ENCODE measurements at places on chromosomes 7 and 10. TPM values are rescaled to one million over a fixed set of nuclear protein-coding genes. Genes with fewer than 3 reads are reported as not detected.

DNA sequence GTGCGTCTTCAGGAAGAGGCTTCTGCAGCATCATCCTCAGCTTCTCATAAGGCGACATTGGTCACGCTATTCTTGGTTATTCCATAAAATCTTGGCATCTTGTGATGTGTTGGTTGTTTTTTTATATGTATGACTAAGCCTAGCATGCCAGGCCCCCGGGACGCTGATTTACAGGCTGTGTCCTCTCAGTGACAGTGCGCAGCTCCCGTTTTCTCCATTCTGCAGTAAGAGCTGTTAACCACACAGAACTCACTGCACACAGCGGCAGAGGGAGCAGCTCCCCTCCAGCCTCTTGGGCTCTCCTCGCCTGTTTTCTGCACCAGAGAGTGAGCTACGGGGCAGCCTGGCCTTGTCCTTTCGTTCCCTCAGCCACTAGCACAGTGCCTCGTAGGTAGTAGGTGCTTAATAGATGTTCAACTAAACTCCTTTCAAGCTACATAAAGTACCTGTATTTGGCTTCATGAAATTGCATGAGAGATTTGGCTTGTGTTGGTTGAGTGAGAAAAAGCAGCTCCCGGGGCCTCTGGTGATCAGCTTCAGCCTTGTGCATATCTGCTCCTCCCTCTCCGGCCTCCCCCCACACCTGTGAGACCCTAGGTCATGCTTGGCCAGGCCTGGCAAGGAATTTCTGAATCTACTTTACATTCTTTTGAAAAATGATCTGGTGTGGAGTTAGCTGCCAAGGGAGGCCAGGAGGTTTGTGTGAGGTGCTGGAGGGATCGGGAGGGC is 116.2 kb downstream of the WDR37 start:
- DNase-seq: no peak

- no peak for DNase-seq
Observed at GRCh38 chr10:48818861-48819520, 120.6 kb downstream of the LRRC18 start.

DNA sequence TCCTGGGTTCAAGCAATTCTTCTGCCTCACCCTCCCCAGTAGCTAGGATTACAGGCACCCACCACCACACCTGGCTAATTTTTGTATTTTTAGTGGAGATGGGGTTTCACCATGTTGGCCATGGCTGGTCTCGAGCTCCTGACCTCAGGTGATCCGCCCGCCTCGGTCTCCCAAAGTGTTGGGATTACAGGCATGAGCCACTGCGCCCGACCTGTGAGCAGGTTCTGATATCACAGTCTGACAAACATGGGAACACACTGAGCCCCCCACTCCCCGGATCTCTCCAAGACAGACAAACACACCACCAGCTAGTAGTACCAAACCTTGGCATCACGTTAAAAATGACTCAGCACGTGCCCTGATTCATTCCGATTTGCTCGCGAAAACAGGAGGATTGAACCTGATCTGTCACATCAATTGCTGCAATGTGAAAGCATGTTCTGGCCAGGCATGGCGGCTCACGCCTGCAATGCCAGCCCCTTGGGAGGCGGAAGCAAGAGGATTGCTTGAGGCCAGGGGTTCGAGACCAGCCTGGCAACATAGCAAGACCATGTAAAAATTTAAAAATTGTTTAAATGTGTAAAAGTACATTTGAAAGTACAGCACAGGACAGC is 106.5 kb downstream of the SMURF1 start:
- no peak for DNase-seq

DNA sequence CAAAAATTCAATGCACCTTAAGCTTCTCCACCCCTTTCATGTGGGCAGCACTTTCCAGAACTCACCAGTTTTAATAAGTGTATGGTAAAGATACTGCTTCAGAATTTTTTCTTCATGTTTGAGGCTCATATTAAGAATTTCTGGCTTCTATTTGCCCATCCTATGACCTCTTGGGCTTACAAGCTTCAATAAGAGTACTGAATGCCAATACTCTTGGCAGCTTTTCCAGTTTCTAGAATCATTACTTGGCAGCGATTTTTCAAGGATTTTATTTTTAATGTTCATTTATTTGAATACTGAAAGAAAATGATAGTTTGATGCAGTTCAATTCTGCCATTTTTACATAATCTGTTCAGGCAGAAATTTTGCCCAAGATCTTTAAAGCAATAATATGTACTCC is 242.1 kb upstream of the KCND2 start:
- no peak for DNase-seq

DNA sequence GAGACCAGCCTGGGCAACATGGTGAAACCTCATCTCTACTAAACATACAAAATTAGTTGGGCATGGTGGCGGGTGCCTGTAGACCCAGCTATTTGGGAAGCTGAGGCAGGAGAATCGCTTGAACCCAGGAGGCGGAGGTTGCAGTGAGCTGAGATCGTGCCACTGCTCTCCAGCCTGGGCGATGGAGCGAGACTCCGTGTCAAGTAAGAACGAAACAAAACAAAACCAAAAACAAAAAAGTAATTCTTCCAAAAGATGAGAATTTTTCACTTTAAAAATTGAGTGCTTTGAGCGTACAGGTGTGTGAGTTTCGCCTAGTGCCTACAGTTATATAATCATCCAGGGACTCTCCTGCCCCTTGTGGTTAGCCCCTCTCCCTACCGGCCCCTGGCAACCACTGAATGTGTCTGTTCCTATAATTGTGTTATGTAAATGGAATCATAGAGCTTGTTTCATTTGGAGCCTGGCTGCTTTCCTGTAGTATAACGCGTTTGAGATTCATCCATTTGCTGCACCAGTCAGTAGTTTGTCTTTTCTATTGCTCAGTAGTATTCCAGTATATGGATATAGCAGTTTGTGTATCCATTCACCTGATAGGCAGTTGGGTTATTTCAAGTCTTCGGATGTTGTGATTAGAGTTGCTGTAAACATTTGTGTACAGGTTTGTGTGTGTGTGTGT is 80.0 kb downstream of the RBM33 start:
- DNase-seq: no peak

DNA sequence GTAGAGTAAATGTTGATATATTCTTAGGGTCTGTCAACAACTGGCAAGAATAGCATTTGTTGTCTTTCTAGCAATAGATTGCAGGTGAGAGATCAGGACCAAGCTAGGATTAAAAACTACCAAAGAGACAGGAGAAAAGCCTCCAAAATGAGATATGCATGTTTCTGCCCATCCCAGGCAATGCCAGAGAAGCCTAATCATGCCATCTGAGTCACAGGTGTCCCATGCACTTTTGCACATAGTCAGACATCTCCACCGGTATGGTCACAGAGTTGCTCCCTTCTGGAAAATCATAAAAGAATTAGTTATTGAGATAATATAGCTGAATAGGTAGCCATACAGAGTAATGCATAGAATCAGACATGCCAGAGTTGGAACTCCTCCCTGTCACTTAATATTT is 50.6 kb downstream of the PDK4 start:
- no peak for DNase-seq

GRCh38 chr7:37027557-37028341 is 303.5 kb upstream of the AOAH start:
- DNase-seq: no peak

GRCh38 chr10:44955413-44956070 is 4.1 kb upstream of the RASSF4 start:
- no peak for DNase-seq

DNA sequence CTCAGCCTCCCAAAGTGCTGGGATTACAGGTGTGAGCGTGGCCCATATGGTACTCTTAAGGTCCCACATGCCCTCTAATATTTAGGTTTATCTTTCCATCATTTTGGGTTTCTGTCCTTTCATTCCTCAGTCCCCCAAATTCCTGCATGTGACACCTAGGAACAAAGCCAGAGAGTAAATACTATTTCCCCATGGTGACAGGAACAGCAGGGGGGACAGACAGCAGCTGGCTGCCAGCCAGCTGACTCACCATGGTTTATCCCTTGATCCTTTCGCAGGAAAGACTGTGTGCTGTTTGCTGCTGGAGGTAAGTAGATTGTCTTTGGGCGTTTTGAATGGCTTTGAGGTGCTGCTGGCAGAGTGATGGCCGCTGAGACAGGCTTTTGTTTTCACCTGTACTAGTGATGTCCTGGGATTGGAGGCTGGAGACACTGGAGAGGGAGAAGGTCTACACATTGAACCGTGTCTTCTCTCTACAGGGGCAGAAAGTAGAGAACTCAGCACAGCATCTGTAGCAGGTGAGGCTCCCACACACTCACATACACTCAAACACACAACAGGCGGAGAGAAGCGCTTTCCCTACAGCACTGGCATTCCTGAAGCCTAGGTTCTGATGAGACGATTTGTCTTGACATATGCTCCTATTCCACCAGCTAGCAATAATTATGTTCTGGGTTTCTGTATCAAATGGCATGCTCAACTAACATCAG is 83.7 kb upstream of the EFCAB10 start:
- no peak for DNase-seq

GRCh38 chr10:86077871-86078638 is 288.5 kb downstream of the GRID1 start:
- no peak for DNase-seq

GRCh38 chr10:59838085-59838789 is 68.1 kb downstream of the CCDC6 start:
- no peak for DNase-seq

DNA sequence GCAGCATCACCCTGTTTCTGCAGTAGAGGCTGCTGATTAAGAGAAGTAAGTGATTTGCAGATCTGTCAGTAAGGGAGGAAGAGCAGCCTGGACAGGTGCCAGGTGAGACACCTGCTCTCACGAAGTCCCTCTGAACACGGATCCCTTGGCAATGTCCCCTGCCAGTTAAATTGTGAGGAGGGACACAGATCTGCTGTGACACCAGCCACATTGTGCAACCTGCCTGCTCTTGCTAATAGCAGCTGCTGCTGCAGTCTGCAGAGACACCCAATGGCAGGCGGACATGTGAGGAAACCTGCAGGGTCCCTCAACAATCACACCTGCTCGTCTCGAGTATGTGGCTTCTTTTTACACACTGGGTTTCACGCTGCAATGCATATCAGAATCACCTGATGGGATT is 31.9 kb downstream of the ANXA11 start:
- DNase-seq: no peak

GRCh38 chr7:82110146-82110840 is 333.3 kb downstream of the CACNA2D1 start:
- DNase-seq: no peak

- no peak for DNase-seq
Observed at GRCh38 chr10:58651040-58651439, 138.4 kb downstream of the BICC1 start.

DNA sequence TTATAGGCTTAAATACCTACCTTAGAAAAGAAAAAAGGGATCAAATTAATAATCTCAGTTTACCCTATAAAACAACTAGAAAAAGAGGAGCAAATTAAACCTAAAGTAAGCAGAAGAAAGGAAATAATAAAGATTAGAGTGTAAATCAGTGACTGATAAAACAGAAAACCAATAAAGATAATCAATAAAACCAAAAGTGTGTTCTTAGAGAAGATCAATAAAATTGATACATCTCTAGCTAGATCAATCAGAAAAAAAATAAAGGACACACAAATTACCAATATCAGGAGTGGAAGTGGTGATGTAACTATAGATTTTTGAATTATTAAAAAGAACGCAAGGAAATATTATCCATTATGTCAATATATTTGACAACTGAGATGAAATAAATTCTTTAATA is 69.2 kb upstream of the NAMPT start:
- no peak for DNase-seq

- DNase-seq: no peak
Observed at GRCh38 chr7:131010717-131011431, 276.9 kb upstream of the KLF14 start.

CDK13 gene
- 37.7 TPM for polyA plus RNA-seq

GIMAP7 gene
- 9.3 TPM for polyA plus RNA-seq

ARMC3 gene
- polyA plus RNA-seq: not detected

IDI1 gene
- 41.7 TPM for polyA plus RNA-seq

PRSS2 gene
- not detected for polyA plus RNA-seq

SPDYE2 gene
- 7.4 TPM for polyA plus RNA-seq

C10orf71 gene
- polyA plus RNA-seq: 36.6 TPM

STMP1 gene
- polyA plus RNA-seq: 45.6 TPM

ENTPD1 gene
- 12.3 TPM for polyA plus RNA-seq

ACSM6 gene
- polyA plus RNA-seq: not detected
